ENCODE measurements at places on chromosomes 5 and 9.

GRCh38 chr5:134139891-134140469 is 25.5 kb downstream of the TCF7 start:
- no peak for DNase-seq

DNA sequence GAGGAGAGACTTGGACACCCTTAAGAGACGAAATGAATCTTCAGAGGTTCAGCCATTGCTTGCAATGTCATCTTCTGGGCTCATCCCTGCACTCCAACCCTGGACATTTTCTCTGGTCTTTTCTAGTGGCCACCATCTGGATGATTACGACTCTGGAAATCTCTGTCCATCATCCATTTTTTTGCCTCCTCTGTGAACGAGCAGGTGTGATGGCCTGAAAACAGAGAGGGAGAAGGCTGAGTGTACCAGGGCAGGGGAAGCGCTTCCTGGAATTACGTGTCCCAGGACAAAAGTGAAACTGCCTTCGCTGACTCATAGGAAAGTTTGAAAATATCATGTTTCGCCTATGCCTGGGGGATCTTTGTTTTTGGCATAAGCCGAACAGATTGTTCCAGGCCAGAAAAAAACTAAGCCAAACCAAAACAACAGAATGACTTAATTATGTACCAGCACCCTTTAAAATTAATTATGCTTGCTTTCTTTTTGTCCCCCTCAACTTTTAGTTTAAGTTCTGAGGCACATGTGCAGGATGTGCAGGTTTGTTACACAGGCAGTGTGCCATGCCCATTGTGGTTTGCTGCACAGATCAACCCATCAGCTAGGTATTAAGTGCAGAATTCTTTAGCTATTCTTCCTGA is 31.9 kb downstream of the ANKRD33B start:
- no peak for DNase-seq

DNA sequence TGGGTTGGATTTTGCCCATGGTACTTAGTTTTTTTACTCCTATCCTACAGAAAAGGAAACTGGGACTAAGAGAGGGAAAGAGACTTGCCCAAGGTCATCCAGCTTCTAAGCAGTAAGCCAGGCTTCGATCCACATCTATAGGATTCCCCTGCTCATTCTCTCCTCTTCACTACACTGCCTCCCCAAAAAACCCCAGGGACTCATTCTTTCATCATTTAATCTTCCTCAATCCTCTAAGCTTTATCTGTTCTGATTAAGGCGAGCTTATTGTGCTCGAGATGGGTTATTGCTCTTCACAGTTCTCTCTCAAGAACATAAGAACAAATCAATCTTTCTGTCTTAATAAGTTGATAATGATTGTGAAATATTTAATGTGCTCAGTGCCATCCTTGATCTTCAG is 511.1 kb upstream of the BRINP1 start:
- DNase-seq, result no peak

DNA sequence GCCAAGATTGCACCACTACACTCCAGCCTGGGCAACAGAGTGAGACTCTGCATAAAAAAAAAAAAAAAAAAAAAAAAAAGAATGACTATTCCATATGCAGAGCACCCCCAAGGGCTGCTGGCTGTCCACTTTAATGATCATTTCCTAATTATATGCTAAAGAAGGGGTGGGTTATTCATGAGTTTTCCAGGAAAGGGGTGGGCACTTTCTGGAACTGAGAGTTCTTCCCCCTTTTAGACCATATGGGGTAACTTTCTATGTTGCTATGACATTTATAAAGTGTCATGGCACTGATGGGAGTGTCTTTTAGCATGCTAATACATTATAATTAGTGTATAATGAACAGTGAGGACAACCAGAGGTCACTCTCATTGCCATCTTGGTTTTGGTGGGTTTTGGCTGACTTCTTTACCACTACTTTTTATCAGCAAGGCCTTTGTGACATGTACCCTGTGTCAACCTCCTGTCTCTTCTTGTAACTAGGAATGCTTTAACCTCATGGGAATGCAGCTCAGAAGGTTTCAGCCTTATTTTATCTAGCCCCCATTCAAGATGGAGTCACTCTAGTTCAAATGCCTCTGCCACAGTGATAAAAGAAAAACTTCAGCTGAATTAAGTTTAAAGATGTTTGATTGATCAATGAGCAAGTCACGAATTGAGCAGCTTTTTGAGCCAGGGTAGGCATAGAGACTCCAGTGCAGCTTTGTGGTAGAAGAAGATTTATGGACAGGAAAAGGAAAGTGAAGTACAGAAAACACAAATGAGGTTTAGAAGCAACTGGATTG is 7.1 kb upstream of the NANS start:
- DNase-seq, result no peak

GRCh38 chr5:158054223-158055110 is 195.5 kb upstream of the CLINT1 start:
- no peak for DNase-seq

DNA sequence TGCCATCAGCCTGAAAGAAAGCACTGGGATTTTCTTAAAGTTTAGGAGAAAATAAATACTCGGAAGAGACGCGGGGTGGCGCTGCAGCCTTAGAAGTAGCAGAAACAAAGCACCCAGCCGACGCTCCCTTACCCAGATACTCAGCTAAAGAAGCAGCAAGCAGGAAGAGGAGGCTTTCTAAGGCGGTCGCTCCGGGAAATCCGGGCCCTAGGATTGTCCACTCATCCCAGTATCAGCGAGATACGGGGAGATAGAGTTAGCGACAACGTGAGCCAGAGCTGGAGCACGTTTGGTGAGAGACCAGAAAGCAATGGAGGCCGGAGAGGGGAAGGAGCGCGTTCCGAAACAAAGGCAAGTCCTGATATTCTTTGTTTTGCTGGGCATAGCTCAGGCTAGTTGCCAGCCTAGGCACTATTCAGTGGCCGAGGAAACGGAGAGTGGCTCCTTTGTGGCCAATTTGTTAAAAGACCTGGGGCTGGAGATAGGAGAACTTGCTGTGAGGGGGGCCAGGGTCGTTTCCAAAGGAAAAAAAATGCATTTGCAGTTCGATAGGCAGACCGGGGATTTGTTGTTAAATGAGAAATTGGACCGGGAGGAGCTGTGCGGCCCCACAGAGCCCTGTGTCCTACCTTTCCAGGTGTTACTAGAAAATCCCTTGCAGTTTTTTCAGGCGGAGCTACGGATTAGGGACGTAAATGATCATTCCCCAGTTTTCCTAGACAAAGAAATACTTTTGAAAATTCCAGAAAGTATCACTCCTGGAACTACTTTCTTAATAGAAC is at the start of gene PCDHB2:
PCDHB2 (plus strand) TSS at position 135 of the 782 bp plus-strand sequence; CDS start at position 311, 176 bp downstream.
- DNase-seq, result no peak

DNA sequence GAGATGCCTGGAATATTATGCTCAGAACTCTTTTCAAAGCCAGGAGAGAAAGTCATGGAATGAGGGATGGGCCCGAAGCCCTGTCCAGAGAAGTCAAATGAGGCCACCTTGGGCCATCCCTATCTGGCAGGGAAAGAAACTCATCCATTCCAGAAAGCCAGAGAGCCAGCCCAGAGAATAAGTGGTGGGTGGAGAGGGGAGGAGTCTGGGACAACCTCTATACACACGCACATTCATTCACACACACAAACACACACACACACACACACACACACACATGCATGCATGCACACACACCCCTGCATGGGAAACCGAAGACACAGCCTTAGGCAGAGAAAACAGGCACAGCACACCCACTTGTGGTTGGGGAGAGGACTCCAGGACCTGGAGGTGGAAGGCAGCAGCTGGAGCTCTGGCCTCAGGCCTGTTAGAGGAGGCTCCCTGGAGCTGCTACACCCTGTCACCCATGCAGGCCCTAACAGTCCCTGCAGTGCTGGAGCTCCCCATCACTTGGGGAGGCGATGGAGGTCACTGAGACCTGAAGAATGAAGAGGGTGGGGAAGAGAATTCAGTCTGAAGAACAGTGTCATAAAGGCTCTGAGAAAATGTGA is 38.0 kb downstream of the TGFBI start:
- DNase-seq, result no peak

DNA sequence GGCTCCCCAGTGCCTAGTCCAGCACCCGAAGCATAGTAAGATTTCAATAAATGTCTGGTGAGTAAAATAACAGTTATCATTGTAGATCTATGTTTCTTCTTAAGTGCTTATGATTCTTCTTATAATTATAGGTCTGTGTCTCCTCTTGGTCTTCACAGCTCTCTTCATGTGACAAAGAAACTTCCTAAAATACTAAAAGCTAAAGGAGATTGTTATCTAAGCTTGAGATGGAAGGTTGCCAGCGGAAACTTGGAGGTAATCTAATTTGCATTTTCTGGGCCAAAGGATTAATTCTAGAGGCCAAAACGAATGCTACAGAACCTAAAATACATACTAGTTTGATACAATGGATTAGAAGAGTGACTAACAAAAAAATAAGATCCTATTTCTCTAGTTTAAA is 13.6 kb upstream of the ARHGAP26 start:
- no peak for DNase-seq

DNA sequence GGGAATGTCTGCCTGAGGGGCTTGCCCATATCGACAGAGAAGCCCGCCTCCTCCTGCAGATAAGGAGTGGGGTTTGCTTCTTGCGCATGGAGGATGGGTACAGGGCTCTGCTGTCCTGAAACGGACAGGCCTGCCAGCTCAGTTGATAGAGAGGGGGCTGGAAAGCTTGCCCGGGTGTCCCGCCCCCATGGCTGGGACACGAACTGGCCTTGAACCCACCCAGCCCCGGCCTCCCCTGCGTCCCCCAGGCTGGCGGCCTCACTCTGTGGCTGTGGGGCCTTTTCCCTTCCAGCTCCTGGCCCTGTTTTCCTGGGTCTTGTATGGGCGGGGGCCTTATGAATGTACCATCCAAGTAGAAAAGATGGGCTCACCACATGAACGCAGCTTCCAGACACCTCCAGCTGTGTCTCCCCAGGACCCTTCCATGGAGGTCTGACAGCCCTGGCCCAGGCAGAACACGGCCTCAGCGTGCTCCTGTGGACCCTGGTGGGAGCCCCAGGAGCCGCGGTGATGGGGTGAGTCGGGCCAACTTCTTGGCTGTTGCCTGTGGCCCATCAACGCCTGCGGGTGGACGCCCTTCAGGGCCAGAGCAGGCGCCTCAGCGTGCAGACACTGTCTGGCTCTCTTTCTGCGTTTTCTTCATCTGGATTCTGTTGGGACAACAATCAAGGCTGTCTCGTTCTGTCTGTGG is 15.9 kb upstream of the SLC2A6 start:
- DNase-seq, result no peak

GRCh38 chr9:126066131-126066530 is 260.5 kb upstream of the MVB12B start:
- DNase-seq, result no peak

- peak; percentile 85 for DNase-seq
These were observed at the start of gene CLTB for GRCh38 chr5:176415952-176416924. Gene CLTB (minus strand): TSS chr5:176416539. CDS start chr5:176416363, 176 bp downstream.

All from T-helper 2 cell (primary cell).